ENCODE measurements at places on chromosomes 13 and 19.

DNA sequence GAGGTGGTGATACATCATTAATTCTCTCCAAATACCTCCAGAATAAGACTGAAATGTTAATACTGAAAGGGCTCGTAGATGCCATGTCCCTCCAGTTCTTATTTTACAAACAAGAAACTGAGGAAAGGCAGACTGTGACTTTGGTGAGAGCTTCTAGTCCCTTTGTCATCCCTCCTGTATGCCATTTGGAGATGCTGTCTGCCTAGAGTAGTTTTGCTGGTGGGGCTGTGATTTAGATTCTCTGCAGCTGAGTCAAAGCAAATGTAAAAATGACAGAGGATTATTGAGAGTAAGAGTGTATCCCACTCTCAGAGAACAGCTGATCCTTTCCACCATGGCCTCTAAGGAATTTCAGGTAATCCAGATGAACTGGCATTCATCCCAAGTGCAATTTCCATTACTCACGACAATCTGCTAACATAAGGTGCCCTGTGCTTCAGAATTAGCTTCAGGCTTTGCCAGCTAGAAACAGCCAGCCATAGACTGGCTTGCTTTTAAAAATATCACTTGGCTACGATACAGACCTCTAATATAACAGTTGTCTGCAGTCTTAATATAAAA lies 16.8 kb downstream of the PABPC3 start:
- no peak for DNase-seq

GRCh38 chr19:33463199-33463598 lies 58.4 kb downstream of the PEPD start:
- DNase-seq, result no peak

DNA sequence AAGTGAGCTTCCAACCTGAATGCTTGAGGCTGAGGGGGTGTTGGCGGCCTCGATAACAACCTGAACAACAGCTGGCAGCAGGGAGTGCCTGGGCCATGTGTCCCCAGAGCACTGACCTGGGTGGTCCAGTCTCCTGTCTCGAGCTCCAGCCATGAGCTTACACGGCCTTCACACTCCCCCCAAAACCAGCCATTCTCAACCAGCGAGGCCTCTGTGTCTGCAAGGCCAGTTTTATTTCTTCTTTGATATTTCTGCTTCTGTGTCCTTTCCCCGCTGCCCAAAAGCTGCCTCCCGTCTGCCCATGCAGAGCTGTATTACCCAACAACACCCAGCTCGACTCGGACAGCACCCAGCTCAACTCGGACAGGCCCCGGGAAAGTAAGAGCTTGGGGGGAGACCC lies 32.5 kb upstream of the TFDP1 start:
- no peak for DNase-seq

- DNase-seq, result no peak
Measured at GRCh38 chr19:32219392-32219791, 126.0 kb upstream of the ZNF507 start.
